Transverse colon (tissue), 4 donors: ENCODE measurements at places on chromosomes 11 and 22.
A peak's percentile ranks its signal among the peaks of the same experiment; 100 is the strongest.

DNA sequence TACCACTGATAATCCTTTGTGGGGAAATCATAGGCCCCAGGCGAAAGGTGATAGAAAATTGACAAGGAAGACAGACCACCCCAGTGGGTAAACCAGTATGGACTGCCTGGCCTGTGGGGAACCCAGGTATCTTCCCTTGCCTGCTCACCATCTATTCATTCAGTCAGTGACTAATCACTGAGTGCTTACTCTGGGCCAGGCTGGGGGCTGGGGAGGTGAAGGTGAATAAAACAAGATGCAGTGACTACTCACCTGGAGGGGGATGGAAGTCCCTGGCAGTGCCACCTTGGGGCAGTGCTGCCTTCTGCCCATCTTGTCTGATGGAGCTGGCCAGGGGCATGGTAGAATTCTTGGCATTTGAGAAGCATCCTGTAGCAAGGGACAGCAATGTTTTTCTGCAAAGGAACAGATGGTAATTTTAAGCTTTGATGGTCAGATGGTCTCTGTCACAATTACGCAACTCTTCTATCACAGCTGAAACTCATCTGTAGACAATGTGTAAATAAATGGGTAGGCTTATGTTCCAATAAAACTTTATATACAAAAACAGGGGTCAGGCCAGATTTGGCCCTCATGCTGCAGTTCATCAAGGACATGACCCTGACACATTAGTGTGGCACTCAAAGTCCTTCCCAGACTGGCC is 4.6 kb downstream of the ISX start:
- H3K36me3 ChIP-seq = no peaks in the 10 kb centered on the region
- no peaks in the 10 kb centered on the region for H3K4me1 ChIP-seq
- no peak for DNase-seq
- no peaks in the 10 kb centered on the region for H3K27me3 ChIP-seq
- no peak overlapping the region for H3K4me3 ChIP-seq

GRCh38 chr11:112212290-112212689 is 13.9 kb upstream of the PTS start:
- no peaks in the 10 kb centered on the region for H3K27me3 ChIP-seq
- H3K4me1 ChIP-seq = no peaks in the 10 kb centered on the region
- DNase-seq = no peak
- no peaks in the 10 kb centered on the region for H3K36me3 ChIP-seq

DNA sequence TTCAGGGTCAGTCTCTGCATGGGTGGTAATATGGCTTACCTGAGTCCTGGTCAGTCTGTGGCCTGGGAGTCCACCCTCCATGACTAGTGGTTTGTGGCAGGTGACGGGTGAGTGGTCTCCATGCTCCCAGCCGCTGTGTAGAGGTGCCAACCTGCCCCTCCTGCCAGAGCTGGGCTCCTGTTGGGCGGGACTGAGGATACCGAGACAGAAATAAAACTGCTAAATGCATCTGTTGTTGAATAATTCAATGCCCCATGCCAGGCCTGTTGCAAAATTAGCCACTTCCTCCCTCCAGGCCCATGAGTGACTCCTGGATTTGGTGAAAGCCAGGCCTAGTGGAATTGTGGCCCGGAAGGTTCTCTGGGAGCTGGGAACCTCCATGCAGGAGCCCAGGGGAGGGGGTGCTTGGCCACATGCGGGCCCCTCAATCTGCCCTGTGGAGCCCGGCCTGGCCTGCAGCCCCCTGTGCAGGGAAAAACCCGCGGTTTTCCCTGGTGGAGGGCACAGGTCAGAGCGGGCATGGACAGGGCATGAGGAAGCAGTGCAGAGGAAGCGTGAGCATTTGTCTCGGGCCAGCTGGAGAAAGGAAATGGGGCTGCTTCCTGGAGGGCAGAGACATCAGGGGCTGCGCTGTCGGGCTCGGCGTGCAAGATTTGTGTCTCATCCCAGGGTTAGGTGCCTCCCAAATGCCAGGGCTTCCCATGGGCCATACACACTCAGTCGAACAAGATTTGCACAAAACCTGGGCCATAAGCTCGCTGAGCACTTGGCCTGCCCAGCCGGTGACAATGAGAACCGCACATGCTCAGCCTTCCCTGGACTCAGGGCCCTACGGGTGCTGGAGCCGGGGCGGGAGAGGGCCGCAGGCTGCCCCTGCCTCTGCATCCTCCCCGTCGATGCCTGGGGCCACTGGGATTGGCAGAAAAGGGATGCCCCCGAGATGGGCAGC is 66.9 kb downstream of the KCNQ1 start:
- no peak overlapping the region for H3K27ac ChIP-seq
- H3K4me1 ChIP-seq = no peaks in the 10 kb centered on the region
- DNase-seq = peak; percentile 7

- H3K4me3 ChIP-seq = no peak overlapping the region
- no peak for DNase-seq
- no peak overlapping the region for H3K27ac ChIP-seq
- H3K27me3 ChIP-seq = no peaks in the 10 kb centered on the region
- H3K36me3 ChIP-seq = no peaks in the 10 kb centered on the region
These were observed 35.3 kb downstream of the C11orf65 start for GRCh38 chr11:108431997-108432396.

GRCh38 chr11:64621283-64622019 is 30.4 kb downstream of the SLC22A12 start:
- DNase-seq = no peak
- no peaks in the 10 kb centered on the region for H3K27me3 ChIP-seq
- no peak overlapping the region for H3K4me3 ChIP-seq
- no peaks in the 10 kb centered on the region for H3K36me3 ChIP-seq
- no peak overlapping the region for H3K27ac ChIP-seq

DNA sequence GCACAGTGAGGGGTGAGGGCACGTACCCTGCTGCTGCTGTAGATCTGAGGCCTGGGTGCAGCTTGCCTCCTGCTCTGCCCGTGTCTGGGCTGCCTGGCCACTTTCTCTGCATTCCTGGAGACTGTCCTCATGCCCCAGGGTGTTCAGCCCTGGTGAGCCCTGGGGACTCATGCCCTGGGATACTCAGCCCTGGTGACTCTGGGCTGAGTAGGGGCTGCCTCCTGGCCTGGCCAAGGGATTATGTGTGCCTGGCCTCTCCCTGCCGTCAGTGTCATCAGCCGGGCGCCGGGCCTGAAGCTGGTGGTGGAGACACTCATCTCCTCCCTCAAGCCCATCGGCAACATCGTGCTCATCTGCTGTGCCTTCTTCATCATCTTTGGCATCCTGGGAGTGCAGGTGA is 94.7 kb downstream of the CACNA1I start:
- no peak for DNase-seq
- H3K36me3 ChIP-seq = no peaks in the 10 kb centered on the region
- peaks cover 49% of the 10 kb centered on the region for H3K27me3 ChIP-seq
- H3K4me3 ChIP-seq = no peak overlapping the region
- no peak overlapping the region for H3K27ac ChIP-seq

DNA sequence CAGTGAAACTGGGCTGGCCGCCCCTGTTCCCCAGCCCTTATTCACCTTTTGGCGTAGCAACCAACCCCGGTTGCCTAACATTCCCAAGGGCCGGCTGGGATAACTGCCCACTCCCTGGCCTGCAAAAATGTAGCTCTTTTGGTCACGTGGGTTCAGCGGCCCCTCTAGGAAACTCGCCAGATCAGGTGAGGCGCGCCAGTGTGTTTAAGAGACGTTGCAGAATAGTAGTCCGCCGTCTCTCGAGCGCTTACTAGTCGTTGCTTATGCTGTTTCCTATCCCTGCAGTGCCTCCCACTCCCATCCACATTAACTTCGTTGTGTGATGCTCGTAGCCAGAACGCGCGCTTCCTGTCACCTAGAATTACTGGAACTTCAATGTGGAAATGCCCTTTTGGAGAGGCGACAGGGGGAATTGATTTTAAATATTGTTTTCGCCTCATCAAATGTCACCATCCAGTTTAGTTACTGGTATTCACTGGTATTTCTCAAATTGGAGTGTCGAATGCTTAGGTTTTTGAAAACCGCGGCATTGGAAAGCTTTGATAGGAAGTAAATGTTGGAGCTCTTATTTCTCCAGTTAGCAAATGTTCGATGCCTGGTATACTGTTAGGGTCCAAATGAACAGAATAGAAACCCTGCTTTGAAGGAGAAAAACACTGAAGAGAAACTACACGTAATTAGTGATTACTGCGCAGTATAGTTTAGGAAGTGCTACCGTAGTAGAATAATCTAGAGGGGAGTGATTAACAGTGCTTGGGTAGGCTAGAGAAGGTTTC is 823 bp downstream of the CEP57 start:
- H3K27ac ChIP-seq = peak overlapping the region; percentile 99
- H3K4me3 ChIP-seq = peak overlapping the region; percentile 97
- peaks cover 5% of the 10 kb centered on the region for H3K36me3 ChIP-seq
- DNase-seq = peak; percentile 72

- H3K4me1 ChIP-seq = peaks cover 2% of the 10 kb centered on the region
- DNase-seq = no peak
- no peaks in the 10 kb centered on the region for H3K36me3 ChIP-seq
- no peaks in the 10 kb centered on the region for H3K27me3 ChIP-seq
- no peak overlapping the region for H3K27ac ChIP-seq
These were observed 3.3 kb upstream of the TMPRSS4 start for GRCh38 chr11:118073554-118073953.
